GM12865 (cell line): ENCODE measurements at places on chromosomes 1 and 21.

- DNase-seq, result peak; percentile 21
Measured at GRCh38 chr21:34074283-34075090, 1.1 kb downstream of the MRPS6 start.

DNA sequence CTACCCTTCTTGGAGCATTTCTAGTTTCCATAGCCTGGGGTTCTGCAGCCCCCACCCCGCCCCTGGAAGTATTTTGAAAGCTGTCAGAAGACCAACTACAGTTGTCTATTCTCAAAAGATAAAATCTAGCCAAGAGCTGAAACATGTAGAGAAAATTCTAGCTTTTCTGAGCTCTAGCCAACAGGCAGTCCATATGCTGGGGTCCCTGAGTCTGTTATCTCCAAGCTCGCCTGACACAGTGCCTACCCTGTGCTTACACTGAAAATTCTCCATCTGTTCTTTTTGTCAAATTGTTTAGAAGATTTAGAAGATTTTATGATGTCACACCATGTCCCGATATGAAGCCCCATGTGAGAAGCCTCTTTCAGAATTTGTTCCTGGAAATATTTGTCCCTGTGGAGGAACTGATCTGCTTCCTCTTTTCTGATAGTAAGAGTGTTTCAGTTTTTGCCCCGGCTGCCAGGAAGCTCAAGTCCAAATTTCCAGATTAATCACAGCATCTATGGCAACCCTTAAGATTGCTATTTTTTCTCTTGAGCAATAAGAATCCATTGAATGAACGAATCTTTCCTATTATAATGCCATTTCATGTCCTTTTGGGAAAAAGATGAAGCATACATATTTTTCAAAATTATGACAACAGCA, 23.7 kb upstream of the CSF3R start:
- no peak for DNase-seq

- DNase-seq, result peak; percentile 71
Measured at GRCh38 chr1:39105841-39106765, 80.0 kb downstream of the NDUFS5 start.

DNA sequence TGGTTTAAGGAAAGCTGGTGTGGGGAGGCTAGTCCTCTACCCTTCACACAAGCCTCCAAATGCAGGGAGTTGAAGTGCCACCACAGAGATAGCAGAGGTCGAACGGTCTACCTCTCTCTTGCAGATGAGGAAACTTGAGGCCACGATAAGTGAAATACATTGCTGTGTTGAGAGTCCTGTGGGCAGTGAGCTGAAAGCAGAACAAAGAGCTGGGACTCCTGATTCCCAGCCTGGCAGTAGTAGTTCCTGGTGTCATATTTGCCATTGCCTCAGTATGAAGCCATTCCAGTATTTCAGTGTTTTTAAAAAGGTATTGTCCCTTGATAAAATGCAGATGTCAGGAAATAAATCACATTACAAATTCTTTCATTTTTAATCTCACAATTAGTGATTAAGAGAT, 28.6 kb downstream of the AK4 start:
- DNase-seq, result no peak

DNA sequence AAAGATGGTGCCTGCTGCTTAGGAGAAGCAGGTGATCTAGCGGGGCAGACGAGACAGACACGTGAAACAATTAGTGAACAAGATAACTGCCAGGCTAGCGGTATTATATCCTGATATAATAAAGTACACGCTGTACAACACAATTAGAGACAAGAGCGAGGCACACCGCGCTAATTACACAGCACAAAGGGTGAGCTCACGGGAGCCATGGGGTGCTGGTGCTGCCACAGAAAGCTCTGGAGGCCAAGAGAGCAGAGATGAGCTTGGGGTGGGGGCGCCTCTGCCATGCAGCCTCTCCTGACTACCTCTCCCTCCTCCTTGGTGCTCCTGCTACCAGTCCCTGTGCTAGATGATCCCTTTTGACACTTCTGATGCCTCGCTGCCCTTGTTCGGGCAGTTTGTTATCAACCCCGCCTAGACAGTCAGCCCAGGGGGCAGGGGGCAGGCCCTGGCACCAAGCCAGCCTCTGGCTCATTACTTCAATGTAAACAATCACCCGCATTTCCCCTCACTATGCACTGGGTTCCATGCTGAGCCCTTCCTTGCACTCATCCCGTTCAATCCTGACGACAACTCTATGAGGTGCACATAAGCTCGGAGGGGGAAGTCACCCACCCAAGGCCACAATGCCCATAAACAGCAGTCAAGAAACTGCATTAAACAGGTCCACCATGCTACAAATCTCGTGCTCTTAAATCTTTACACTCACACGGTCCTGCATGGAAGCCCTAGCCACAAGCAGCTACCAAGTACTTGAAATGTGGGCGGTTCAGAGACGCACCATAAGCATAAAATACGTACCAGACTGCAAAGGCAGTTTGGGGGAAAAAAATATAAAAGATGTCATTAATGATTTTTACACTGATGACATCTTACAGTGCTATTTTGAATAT, 103.0 kb downstream of the SSBP3 start:
- no peak for DNase-seq

- DNase-seq, result no peak
Measured at GRCh38 chr1:199448646-199449045, 578.9 kb upstream of the NR5A2 start.

DNA sequence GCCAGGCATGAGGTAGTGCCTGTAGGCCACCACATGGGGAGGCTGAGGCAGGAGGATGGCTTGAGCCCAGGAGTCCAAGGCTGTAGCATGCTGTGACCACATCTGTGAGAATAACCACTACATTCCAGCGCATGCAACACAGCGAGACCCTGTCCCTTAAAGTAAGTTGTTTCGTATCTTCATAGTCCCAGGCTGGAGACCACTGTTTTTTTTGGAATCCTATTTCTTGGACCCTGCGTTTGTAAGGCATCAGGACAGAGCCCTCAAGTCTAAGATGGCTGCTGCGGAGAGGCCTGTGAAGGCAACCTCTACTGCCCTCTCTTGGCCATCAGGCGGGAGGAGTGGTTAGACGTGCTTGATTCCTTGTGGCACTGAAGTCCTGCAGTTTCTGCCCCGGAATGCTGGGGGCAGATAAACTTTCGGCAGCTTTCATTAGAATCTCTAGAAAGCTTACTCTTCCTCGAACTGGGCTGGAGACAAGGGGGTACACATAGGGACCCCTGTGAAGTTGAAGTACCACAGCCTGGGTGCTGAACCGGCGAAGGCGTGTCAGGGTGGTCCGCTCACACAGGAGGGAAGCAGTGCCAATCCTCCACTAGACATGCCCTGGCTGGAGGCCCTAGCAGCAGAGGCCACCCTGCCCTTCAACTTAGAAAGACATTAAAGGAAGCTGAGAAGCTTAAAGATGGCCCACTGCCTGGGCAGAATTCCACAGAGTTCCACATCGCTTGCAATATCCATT, 36.6 kb downstream of the RABIF start:
- peak; percentile 51 for DNase-seq

DNA sequence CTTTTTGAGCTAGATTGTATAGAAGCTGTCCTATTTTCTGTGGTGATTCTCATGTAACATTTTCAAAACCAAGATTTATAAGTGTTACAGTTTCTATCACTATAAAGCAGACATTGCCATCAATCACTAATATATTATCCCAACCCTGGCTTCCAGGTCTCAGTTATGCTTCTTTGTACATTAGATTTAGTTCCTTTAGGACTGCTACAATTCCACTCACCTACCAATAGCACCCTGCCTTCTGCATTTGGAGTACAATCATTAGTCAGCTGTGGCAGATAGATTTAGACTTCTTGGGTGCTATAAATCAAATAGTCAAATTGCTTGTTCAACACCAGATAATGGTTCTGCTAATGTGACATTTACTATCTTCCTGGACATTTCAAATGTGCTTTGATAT, 281.6 kb downstream of the BRINP3 start:
- no peak for DNase-seq

DNA sequence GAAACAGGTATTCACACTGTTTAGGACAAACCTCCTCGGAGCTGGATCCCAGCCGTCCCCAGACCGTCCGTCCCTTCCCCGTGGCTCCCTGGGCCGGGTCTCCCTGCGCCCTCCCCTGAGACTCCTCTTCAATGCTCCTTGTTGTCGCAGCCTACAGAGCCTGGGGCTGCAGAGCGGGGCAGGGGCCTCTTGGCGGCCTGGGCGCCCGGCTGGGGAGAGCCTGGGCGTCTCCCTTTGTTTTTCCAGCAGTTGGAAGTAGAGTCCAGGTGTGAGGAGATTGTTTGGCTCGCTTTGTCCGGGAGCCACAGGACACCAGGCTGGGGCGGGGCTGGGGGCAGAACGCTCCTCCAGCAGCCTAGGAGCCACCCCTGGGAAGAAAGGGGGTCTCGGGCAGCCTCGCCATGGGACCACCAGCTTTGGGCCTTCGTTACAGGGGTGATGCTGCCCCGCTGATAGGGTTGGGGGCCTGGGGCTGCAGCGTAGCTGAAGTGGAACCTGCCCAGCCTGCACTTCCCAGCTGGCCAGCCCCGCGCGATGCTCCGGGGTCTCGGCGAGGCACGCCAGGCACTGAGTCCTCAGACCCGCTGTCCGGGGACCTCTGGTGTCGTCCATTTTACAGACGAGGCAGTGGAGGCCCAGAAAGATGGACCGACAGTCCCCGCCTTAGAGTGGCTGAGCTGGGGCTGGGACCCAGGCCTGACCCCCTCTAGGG, 66.9 kb downstream of the PRDM16 start:
- no peak for DNase-seq

DNA sequence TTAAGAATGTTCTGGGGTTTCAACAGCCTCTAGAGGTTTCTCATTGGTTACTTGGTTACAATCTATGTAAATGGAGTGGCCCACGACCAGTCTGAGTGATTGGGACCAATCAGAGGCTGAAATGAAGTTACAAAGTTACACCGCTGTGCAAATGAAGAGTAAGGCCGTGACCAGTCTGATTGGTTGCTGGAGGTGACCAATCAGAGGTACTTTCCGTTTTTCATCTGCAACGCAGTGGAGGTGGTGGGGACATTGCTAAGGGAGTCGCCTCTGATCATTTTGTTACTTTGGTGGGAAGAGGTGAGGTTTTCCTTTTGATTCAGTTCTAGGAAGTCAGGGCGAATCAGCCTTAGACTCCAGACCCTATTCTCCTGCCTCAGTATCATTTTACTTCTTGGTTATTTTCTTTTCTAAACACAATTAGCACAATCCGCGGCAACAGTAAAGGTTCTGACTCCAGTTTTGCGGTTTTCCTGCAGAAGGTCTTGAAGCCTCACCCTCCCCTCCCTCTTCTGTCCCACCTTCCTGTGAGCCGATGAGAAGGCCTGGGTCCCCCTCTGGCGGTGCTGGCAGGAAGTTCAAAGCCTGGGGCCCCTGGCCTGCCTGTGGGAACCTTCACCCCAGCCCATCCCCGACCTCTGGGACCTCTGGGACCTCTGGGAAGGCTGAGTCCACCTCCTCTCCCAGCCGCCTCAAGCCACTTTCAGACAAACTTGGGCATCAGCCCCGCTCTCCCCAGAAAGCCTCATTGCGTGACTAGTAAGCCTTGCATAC, 38.7 kb upstream of the TTC34 start:
- peak; percentile 1 for DNase-seq

DNA sequence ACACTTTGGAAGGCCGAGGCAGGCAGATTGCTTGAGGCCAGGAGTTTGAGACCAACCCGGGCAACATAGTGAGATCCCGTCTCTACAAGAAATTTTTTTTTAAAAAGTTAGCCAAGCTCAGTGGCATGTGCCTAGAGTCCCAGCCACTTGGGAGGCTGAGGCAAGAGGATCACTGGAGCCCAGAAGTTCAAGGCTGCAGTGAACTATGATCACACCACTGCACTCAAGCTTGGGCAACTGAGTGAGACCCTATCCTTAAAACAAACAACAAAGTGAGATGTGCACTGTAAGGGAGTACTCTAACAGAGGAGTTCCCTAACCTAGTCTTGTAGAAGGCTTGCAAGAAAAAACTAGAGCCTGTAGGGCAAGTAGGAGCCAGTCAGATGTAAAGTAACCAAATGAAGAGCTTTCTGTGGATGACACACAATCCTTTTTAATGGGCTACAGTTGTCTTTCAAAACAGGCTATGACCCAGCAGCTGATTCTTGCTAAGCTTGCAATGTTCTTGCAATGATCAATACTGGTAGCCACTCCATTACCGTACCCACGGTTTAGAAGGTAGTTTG, 38.0 kb upstream of the SRP9 start:
- no peak for DNase-seq

DNA sequence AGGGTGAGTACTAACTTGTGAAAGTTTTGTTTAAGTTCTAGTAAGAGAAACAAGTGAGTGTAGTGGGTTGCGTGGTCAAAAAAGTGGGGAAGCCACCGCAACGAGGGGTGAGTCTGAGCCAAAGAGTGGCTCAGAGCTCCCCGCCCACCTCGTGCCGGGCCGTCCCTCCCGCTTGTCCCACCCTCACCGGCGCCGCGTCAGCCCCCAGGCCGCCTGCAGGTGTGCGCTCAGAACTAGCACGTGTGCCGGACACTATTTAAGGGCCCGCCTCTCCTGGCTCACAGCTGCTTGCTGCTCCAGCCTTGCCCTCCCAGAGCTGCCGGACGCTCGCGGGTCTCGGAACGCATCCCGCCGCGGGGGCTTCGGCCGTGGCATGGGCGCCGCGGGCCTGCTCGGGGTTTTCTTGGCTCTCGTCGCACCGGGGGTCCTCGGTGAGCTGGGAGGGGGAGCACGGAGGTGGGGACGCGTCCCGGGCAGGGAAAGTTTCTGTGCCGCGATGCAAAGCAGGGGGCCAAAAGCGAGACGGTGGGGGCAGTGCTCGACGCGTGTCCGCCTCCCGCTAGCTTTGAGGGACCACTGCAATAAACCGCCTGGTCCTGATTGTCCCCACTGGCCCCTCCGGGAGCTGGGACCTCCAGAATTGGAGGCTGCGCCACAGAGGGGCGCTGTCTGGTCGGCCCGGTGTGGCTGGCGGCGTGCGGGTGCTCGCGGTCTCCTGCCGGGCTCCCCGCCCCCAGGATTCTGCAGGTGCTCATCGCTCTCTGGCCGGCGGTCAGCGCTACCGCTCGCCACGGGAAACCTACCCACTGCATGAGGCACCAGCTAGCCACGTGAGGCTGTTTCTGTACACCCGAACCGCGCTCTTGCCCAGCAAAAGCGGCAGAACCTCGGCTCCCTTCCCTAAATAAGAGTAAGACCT, at the start of gene CR2:
Gene CR2, plus strand, starts transcription at position 283 of the 919 bp plus-strand sequence. Its CDS starts 91 bp downstream, at position 374.
- peak; percentile 89 for DNase-seq

GRCh38 chr21:45332981-45333582, 45.4 kb upstream of the POFUT2 start:
- DNase-seq, result no peak

- no peak for DNase-seq
Measured at GRCh38 chr1:159173320-159173719, 1.9 kb downstream of the CADM3 start.

GRCh38 chr1:67312615-67313014, 4.9 kb downstream of the IL12RB2 start:
- no peak for DNase-seq

DNA sequence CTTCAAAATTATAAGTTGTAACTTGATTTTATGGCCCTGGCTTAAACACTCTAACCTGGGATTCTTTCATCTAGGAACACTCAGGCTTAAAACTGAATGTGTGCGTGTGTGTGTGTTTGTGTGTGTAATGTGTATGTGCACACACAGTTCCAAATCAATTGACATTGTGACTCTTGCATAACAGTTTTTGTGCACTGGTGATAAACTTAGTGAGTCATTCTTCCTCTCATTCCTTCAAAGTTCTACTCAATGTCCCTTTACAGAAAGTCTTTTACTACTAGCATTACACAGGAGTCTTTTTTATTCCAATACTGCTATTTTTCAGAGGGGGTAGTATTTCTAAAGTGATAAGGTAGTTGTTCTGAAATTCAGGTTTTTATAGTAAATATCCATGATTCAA, 943.6 kb downstream of the KCNT2 start:
- no peak for DNase-seq
